ENCODE measurements at places on chromosomes 7 and 10.

GRCh38 chr10:50576245-50576815 lies 47.4 kb downstream of the SGMS1 start:
- peak; percentile 43 for DNase-seq

GRCh38 chr7:50332241-50333165 lies 28.0 kb downstream of the IKZF1 start:
- no peak for DNase-seq

GRCh38 chr10:60031664-60032063 lies 125.3 kb upstream of the CCDC6 start:
- DNase-seq: no peak

- no peak for DNase-seq
These were observed at the start of gene FOXP2 for GRCh38 chr7:114414156-114415063. FOXP2 (plus strand) TSS chr7:114414815; CDS start chr7:114426512, 11,697 bp downstream.

- DNase-seq: no peak
These were observed 208.9 kb downstream of the TMEM26 start for GRCh38 chr10:61244261-61244775.

DNA sequence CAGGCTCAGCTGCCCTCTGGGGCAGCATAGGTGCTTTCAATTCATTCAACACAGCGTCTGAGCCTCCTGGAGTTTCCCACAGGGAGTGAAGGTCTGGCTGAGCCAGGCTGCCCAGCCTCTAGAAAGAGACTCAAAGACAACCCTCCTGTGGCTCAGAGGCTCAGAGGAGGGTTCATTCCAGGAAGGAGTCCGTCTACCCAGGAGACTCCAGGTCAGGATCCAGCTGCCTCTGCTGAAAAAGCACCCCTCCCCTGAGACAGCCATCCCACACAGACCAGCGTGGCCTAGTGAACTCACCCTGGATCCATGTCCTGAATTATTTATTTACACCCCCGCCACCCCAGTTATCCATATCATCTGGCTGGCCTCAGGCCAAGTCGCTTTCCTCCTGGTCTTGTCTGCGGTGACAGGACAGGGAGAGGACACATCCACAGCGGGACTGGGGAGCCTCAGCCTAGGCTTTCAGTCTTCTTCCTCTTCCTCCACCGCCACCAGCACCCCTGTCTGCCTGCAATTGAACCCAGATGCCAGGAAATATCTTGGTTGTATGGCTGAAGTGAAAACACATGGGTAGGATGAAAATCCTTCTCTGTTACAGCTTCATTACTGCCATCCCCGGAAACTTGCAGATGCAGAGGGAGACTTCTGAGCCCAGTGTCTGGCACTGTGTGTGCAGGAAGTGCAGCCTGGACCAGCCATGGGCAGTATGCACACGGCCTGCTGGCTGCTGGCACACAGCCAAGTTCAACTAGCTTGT lies 44.0 kb upstream of the COL13A1 start:
- peak; percentile 41 for DNase-seq

DNA sequence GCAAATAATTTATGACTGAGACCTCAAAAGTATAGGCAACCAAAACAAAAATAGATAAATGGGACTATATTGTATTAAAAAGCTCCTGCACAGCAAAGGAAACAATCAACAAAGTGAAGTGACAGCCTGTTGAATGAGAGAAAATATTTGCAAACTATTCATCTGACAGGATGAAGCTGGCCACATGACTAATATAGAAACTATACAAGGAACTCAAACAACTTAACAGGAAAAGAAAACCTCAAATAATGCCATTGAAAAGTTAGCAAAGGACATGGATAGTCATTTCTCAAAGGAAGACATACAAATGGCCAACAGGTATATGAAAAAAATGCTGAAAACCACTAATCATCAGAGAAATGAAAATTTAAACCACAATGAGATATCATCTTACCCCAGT lies 245.1 kb downstream of the STK31 start:
- no peak for DNase-seq

GRCh38 chr7:132609222-132609621 lies 33.0 kb upstream of the PLXNA4 start:
- no peak for DNase-seq

- DNase-seq: no peak
These were observed 34.7 kb downstream of the GRIFIN start for GRCh38 chr7:2441430-2442058.

- peak; percentile 77 for DNase-seq
These were observed 2.0 kb upstream of the TNRC18 start for GRCh38 chr7:5425507-5426225.

- no peak for DNase-seq
These were observed 122.2 kb downstream of the TWIST1 start for GRCh38 chr7:18995270-18995671.

DNA sequence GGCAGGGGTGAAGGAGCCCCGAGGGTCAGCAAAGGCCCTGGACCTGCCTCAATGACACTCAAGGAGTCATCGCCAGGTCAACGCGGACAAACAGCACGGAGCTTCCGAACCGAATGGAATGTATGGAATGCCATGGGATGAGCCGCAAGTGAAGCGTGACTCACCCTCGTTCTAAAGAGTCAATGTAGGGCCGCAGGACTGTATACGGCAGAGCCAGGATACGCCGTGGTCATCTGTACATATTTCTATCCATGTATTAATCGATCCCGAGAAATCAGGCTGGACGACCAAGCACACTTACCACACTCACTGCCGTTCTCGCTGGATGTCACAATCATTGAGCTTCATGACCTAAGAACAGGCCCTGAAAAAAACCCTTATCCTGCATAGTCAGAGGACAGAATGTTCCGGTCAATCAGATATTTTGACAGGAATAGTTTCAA lies 4.3 kb downstream of the SNX8 start:
- no peak for DNase-seq

DNA sequence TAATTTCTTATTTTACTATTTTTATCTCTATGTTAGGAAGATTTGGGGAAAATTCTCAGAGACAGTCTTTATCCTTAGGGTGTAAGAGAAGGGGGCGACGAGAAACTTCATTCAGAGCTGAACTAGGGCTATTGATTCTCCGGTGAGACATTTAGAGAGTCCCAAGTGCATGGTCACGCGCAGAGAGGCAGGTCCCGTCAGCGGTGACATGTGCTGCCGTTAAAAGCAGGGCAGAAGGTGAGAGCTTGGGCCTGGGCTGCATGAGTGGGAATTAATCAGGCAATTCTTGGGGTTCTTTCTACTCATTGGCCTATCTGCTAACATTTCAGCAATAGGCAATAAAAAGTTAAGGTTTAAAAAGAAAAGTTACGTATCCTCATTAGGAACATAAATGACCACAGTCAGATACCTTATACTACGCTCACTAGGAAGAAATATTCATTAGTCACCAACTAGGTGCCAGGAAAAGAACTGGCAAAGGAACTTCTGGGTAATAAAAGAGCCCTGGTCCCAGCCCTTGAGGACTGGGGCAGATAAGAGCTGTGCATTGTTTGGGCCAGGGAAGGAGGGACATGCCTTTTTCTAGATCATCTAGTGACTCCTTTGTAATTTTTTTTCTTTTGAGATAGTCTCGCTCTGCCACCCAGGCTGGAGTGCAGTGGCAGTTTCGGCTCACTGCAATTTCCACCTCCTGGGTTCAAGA lies 21.2 kb downstream of the PRKCQ start:
- no peak for DNase-seq

GRCh38 chr10:91462423-91462822 lies 52.3 kb downstream of the HECTD2 start:
- DNase-seq: peak; percentile 14

DNA sequence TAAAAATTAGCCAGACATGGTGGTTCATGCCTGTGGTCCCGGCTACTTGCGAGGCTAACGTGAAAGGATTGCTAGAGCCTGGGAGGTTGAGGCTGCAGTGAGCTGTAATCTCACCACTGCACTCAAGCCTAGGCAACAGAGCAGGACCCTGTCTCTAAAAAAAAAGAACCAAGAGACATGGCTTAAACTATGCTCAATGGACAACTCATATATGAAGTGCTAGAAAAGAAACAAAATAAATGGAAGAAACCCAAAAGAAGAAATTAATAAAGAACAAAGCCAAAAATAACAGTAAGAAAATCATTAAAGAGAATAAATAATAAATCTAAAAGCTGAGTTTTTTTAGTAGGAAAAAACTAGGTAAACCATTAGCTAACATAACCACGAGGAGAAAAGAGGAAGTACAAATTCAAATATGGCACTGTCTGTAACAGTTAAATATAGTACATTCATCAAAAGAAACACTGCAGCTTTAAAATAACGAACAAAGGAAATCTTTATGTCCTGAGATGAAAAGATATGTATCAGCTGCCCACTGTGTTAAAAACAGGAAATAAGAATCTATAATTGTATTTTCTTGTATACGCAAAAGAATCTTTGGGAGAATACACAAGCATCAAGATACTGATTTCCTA lies 48.7 kb downstream of the UPF2 start:
- DNase-seq: no peak

DNA sequence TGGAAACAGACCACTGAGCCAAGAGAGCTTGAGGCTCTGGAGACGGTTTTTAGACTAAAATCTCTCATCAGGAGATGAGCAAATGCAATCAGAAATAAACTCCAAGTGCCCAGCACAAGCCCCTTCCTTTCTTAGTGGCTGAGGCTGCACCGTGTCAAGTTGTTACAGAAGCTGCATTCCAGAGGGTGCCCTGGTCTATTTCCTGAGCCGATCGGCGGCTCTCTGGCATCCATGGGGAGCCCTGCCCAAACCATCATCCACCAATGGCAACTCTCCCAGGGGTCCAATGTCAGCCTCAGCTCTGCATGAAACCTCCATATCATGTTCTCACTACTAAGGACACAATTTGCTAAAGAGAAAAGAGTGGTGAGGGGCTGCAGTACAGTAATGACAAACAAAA lies 89.6 kb downstream of the SVIL start:
- no peak for DNase-seq

DNA sequence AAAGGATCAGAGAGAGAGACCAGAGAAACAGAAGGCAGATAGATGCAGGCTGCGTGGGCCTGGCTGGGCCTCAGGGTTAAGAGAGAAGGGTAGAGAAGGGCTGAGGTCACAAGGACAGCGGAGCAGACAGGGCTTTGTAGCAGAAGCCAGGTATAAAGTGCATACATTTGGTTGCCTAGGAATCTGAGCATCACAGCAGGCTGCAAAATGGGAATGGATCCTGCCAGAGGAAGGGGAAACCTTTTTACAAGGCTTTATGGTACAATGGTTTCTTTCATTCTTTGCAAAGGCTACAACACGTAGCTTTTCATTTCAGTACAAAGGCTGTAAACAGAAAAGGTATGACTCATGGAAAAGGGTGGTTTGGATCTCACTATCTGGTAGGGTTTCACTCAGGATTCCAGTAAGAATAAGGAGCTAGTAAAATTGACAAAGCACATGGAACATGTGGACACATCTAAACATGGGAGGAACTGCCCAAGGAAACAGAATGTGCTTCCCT lies 275.1 kb downstream of the DOCK4 start:
- no peak for DNase-seq

DNA sequence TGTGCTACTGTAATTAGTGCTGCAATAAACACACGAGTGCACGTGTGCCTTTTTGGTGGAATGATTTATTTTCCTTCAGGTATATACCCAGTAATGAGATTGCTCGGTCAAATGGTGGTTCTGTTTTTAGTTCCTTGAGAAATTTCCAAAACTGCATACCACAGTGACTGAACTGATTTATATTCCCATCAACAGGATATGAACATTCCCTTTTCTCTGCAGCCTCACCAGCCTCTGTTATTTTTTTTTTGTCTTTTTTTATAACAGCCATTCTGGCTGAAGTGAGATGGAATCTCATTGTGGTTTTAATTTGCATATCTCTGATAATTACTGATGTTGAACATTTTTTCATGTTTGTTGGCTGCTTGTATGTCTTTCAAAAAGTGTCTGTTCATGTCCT lies 922.9 kb upstream of the LRRN3 start:
- DNase-seq: no peak

- DNase-seq: no peak
These were observed 12.4 kb downstream of the BCAP29 start for GRCh38 chr7:107592361-107593024.

DNA sequence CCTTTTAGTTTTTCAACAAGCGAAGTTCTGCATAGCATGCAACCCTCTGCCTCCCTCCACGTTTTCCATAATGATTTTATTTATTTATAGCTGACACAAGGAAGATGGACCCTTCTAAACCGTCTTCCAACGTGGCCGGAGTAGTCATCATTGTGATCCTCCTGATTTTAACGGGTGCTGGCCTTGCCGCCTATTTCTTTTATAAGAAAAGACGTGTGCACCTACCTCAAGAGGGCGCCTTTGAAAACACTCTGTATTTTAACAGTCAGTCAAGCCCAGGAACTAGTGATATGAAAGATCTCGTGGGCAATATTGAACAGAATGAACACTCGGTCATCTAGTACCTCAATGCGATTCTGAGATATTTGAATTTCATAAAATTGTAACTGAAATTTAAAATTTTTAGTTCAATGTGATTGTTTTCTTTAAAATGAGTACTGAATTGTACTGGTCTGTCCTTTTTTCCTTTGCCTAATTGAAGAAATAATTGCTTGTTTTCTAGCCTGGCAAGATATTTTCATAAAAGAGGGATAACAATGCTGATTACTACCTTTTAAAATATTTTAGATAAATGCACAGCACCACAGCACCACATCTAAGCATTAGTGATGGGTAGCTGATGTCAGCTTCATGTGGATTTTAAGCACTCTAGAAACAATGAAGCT lies 41.5 kb upstream of the SLC39A12 start:
- DNase-seq: peak; percentile 30

DNA sequence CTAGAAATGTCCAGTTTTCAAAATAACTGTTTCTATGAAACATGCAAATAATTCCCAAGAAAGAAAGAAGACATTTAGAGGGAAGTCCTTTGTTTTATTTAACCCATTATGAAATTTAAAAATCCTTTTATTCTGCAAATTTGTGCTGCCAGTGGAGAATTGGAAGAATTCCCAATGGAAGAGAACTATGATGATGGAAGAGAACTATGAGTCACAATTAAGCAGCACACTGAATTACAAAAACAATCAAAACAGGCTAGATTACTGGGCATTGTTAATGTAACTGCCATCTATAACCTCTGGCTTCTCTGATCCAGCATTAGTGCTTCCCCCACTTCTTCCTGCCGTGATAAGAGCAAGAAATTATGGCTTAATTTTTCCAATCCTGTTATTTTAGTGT lies 126.2 kb upstream of the FEZF1 start:
- DNase-seq: no peak

DNA sequence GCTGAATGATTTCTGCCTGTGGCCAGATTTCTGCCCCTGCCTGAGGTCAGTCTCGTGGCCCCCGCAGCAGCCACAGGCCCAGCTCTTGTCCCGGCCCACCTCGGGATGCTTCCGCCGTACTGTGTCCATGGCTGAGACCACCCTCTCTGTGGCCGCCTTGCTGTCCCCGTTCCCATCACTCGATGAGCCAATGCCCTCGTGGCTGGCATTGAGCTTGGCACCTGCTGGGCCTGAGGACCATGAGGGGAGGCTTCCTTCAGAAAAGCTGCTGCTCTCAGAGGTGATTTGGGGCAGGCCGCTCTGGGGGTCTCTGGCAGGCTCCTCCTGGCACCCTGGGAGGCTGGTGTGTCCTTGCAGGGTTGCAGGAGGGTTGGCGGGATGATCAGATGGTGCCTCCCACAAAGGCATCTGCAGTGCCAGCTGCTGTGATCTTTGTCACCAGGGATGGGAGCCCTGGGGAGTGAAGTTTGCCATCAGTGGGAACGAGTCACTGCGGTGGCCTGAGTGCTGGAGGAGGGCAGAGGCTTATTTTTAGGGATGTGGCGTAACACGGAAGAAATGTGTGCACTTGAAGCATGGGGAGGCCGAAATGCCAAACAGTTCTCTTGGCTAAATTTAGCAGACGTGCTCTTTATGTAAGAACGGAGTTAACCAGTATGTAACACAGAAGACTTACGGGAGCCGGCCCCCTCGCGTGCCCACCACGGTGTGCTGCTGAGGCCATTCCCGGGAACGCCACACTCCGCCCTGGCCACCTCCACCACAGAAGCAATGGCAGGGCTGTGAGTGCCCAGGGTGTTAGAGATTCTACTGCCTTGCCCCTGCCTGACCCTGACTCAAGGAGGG lies 47.7 kb downstream of the VIPR2 start:
- peak; percentile 31 for DNase-seq
